ENCODE measurements at places on chromosomes 5 and 9.

DNA sequence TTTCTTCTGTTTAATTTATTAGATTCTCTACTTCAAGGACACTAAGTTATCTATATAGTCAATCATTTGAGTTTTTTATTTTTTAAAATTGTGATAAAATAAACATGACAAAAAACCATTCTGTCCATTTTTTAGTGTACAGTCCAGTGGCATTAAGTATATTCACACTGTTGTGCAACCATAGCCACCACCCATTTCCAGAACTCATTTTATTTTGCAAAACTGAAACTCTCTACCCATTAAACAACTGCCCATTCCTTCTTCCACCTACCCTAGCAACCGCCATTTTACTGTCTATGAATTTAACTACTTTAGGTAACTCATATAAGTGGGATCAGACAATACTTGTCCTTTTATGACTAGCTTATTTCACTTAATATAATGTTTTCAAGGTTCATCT is 275.6 kb downstream of the SH3GL2 start:
- DNase-seq = no peak

GRCh38 chr5:34542818-34543217 is 113.3 kb upstream of the RAI14 start:
- DNase-seq = no peak

DNA sequence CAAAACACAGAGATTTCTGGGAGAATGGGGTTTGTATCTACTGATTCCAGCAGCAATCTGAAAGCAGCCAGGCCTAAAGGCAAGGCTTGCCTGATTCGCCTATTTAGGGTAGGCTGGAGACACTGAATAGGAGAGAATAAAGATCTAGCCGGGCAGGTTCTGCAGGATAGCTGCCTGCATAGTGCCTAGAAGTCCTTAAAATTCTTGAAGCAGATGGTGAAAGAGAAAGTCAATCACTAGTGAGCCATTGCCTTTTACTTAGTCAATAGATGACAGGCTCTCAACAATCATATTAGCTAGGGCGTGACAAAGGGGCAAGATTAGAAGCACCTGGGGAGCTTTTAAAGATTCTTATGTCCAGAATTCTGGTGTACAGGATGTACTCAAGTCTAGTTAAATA is 522.7 kb downstream of the HTR1A start:
- no peak for DNase-seq

DNA sequence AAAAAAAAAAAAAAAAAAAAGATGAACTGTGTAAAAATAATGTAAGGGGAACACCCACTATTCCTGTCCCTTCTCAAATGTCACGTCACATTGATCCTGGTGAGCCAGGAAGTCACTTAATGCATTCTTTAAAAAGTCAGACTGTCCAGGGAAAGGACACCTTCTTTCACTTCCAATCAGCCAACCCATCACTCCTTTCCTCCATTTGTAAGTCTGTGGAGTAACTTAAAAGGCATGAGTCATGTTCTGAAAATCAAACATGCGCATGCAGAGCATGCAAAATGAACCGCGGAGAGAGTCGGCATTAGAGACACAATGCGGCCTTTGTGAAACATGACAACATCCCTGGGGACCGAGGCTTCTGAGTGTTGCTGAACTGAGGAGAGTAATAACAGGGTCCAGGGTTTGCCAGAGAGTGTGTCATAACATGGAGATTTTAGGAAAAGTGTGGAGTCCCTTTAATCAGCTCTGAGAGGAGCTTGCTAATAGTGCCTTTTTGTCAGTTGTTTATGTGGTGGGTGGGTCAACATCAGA is 77.6 kb upstream of the SEMA6A start:
- DNase-seq = peak; percentile 76

DNA sequence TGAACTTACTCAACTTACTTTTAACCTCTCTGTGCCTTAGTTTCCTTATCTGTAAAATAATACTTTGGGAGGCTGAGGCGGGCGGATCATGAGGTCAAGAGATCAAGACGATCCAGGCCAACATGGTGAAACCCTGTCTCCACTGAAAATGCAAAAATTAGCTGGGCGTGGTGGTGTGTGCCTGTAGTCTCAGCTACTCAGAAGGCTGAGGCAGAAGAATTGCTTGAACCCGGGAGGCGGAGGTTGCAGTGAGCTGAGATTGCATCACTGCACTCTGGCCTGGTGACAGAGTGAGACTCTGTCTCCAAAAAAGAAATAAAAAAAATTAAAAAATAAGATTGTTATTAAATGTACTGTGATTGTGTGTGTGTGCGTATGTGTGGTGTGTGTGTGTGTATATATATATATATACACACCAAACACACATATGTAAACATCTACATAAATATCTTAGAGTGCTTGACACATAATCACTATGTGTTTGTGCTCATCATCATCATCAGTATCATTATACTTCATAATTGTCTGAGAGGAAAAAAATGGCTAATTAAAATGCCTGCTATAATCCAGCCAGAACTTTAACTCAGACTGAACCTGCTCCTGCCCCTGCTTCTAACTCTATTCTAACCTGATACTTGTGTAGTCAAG is 312.8 kb downstream of the FER start:
- DNase-seq = no peak

- no peak for DNase-seq
Observed at GRCh38 chr9:19231904-19232822, 1.7 kb downstream of the DENND4C start.

- DNase-seq = no peak
Observed at GRCh38 chr5:154519359-154519758, 41.3 kb upstream of the HAND1 start.

DNA sequence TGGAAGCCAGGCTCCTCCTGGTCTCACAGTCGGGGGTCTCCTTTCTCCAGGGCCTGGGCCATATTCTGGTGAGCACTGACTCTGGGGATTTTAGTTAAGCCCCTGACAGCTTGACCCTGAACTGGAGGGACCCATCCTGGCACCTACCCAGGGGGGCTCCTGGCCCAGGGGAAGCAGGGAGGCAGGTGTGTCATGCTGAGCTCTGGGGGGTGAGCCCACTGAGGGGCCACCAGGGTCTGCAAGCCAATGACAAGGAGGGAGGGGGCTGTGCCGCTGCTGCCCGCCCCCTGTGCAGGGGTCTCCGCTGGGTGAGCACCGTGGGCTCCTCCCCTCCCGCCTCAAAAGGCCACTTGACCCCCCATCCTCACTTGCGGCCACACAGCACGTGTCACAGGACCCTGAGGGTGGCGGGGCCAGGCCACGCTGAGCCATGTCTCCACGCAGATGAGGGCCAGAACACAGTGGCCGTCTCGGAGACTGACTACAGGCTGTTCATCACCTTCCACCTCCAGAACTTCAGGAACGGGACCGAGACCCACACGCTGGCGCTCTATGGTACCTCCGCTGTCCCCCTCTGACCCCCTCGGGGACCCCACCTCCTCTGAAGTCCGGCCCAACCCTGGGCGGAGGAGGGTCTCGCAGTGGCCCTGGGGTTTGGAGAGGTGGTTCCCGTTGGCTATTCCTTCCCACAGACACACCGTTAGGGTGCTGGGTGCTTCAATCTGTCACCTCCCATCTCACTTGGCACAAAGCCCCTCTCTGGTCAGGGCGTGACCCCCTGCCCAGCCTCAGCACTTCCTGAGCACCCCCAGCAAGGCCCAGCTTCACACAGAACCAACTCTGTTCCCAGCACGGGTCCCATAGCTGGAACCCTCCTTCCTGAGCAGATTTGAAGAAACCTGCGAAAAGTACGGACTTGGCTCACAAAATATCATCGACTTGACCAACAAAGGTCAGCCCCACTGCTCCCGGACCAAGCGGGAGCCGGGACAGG is 2.0 kb downstream of the LCN9 start:
- DNase-seq = no peak

DNA sequence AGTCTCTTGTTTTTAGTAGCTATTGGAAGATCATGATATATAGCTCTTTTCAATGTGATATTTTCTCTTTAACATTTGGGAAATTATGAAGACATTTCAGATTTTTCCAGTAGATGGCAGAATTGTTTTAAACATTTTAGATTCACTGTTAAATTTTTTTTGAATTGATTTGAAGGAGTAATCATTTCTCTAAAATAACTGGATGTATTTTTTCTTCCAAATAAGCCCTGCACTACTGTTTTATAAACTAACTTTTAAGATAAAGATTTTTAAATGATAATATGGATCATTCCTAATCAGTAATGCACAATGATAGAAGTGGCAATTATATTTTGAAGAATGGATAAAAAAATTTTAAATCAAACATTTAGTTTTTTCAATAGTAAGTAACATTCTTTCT is 14.2 kb downstream of the NDUFAF2 start:
- DNase-seq = no peak

- DNase-seq = no peak
Observed at GRCh38 chr9:97874624-97875023, 21.6 kb downstream of the FOXE1 start.

GRCh38 chr5:42591015-42591414 is 165.6 kb upstream of the CCDC152 start:
- no peak for DNase-seq

DNA sequence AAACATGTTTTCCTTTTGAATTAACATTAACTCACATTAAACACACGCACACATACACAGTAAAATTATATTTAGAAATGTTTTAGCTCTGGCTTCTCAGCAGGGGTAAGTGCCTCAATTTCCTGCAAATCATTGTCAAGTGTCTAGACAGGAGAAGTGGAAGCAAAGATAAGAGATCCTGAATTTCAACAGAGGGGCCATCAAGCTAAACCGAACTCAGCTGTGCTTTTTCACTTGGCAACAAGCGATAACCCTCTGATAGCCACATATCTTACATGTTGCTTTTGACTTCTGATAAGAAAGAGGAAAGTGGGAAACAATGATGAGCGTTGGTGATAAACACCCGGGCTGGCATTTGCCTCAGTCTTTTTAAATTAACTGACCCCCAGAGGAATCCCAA is 79.7 kb upstream of the SPDL1 start:
- no peak for DNase-seq

DNA sequence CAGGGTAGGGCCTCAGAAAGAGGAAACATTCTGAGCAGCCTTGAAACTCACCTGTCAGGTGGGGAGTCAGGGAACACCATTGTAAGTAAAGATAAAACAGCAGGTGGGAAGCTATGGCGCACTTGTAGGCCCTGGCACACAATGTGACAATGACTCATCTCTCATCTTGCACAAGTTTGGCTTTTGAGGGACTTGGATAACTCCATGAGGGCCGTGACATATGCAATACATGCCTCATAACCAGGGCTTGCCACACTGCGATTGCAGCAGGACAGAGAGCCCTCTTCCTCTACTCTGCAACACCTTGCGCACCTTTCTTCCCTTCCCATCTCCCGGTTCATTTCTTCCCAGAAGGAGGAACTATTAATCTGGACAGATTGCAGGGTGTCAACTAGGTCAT is 144.9 kb downstream of the CEP120 start:
- DNase-seq = no peak

GRCh38 chr9:34603610-34604231 is 8.2 kb downstream of the RPP25L start:
- DNase-seq = peak; percentile 85

- no peak for DNase-seq
Observed at GRCh38 chr5:95715799-95716461, 15.2 kb upstream of the RHOBTB3 start.

GRCh38 chr9:89223396-89223977 is 44.9 kb upstream of the SHC3 start:
- DNase-seq = no peak

GRCh38 chr5:158174918-158175851 is 316.2 kb upstream of the CLINT1 start:
- DNase-seq = peak; percentile 84

DNA sequence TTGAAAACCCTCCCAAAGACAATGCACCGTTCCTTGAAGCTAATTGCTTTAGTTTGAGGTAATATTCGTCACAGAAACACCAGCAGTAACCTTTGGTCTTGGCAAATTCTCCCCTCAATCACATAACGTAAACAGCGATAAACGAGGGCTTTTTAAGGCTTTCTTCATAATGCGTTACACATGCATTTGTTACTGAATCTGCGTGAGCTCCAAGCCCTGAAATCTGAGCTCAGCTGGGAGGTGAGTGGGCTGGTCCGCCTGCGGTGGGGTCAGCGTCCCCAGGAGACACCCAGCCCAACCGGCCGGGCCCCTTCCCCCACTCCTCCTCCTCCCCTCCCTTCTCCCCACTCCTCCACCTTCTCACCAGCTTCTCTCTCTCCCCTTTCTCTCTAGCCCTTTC is 91.1 kb downstream of the BARX1 start:
- no peak for DNase-seq

GRCh38 chr9:101727612-101728524 is 10.6 kb downstream of the GRIN3A start:
- DNase-seq = peak; percentile 48

DNA sequence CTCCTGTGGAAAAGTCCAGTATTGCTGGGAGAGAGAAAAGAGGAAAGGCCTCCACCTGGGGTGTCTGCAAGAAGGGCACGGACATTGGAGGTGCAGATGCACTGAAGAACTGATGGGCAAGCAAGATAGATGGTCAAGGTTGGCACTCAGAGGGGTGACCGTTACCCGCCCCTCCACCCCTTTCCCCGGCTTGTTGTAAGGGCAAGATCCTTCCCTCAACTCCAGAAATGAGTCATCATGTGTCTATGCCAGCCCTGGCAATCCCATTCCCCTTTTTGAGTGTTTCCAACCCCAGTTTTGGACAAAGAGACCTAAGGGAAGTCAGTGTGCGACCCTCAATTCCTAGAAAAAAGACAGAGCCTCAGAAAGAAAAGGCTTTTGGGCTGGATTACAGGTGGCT is 34.9 kb upstream of the ATP6V1G1 start:
- no peak for DNase-seq

GRCh38 chr9:121597698-121598166 is 53.7 kb upstream of the DAB2IP start:
- DNase-seq = no peak

DNA sequence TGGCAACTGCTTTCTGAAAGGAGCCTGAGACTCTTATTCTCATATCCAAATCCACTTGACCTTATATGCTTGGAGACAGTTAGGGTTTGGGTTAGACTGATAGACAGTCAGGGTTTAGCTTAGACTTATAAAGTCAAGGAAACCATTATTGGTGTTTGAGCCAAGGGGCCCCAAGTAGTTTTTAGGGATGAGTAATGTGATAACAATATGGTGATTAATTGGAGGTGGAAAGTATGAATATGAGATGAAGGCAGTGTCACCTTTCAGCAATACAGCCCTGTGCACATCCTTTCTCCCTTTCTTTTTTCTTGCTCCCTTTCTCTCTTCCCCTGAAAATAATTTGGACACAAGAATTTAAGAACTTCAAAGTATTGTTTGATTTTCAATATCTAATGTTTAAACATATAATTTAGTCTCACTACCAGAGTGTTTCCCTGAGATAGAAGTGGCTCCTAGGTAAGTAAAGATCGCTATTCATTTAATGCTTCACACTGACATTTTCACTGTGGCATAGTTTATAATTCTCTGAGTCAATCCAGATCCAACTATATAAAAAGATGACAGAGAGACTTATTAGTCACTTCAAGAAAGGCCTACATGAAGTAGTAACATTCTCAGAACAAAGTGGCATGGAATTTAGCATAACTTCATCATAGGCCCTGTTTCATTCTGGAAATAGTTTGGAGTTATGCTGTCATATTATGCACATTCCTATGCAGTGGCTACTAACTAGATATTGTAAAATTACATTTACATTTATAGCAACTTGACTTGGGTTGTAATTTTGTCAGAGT is 200.8 kb downstream of the CHSY3 start:
- DNase-seq = no peak

GRCh38 chr5:27242258-27242626 is 203.9 kb upstream of the CDH9 start:
- no peak for DNase-seq
